ENCODE measurements at places on chromosomes 3 and 15. TPM values are rescaled to one million over a fixed set of nuclear protein-coding genes. Genes with fewer than 3 reads are reported as not detected.

GRCh38 chr3:142976621-142977398 lies 13.3 kb upstream of the PAQR9 start:
- no peak for DNase-seq

- no peak for DNase-seq
Measured at GRCh38 chr3:100613721-100614390, 4.5 kb downstream of the ADGRG7 start.

DNA sequence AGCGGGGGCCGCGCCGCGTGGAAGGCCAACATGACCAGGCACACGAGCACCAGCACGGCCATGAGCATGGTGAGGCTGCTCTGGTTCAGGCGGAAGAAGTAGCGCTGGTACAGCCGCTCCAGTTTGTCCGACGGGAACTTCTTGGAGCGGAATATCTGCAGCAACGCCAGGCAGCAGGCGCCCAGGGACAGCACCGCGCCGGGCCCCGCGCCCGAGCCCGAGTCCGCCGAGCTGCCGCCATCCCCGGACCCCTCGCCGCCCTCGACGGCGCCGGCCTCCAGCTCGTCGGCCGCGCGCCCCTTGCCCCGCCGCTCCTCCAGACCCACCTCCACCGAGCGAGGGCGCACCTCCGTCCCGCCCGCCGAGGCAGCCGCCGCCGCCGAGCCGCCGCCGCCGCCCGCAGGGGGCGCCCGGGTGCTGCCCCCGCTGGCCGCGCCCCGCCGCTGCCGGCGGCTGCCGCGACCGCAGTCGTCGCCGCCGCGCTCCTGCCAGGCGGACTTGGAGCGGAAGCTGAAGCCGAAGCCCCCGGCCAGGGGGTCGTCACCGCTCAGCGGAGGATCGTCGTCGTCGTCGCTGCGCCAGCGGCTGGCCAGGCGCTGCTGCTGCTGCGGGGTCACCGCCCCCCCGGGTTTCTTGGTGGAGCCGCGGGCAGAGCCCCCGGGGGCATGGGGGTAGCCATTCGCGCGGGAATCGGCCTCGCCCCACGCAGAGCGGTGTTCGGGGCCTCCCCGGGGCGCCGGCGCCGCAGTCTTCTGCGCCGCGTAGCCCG lies 957 bp downstream of the ADCY5 start:
- no peak for DNase-seq

DNA sequence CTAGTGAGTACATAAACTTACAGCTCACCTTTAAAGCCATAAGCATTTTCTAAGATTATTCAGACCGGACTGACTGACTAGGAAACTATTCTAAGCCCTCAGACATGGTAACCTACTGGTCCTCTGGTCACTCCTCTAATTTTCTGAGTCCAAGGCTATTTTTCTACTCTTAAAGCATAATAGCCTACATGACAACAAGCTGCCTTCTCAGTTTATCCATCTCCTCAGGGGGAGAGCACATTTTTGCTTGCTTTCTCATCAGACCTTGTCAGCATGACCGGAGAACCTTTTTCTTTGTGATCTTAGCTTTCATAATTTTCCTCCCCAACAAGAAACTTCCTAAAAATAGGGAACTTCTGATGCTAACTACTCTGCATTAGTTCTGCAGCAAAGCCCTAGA lies 38.4 kb downstream of the UBP1 start:
- DNase-seq = no peak

Gene RUBCN
- total RNA-seq = 55.5 TPM

GRCh38 chr3:4320096-4320911 lies 17.1 kb downstream of the SETMAR start:
- DNase-seq = no peak

DNA sequence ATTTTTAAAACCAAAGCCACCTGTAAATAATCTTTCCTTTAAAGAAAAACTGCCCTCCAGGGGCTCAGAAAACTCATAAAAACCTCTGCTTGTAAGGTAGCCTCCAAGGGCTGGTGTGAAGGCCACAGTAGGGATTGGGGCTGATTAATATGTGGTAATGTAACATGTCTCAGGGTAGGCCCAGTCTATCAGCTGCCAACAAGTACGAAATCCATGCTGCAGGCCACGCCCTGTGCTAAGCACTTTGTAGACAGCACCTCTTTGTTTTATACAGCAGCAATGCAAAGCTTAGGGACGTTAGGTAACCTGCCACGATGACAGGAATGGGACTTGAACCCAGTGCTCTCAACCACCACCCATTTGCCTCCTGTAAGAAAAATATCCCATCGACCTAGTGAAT lies 65.6 kb upstream of the PRICKLE2 start:
- DNase-seq = no peak

DNA sequence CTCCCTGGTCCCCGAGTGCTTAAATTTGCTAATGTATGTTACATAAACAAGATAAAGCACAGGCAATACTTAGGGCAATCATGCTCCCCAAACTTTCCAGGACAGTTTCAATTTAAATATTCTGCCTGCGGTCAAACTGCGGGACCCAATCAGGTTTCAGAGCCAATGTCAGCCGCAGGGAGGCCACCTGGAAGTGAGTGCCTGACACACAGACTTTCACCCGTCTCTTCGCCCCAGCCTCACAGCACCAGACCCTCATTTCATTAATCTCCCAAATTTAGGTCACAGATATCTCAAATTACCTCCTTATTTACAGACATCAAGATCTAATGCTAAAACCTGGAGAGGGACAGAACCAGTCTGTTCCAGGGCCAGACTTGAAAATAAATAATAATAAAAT lies 107.2 kb upstream of the ALDH1A3 start:
- DNase-seq = no peak

GRCh38 chr3:11260460-11260859 lies 11.7 kb upstream of the ATG7 start:
- no peak for DNase-seq

Gene LMOD3
- not detected for total RNA-seq

Gene C3orf20
- 0.16 TPM for total RNA-seq

Gene GCHFR
- 25.9 TPM for total RNA-seq

DNA sequence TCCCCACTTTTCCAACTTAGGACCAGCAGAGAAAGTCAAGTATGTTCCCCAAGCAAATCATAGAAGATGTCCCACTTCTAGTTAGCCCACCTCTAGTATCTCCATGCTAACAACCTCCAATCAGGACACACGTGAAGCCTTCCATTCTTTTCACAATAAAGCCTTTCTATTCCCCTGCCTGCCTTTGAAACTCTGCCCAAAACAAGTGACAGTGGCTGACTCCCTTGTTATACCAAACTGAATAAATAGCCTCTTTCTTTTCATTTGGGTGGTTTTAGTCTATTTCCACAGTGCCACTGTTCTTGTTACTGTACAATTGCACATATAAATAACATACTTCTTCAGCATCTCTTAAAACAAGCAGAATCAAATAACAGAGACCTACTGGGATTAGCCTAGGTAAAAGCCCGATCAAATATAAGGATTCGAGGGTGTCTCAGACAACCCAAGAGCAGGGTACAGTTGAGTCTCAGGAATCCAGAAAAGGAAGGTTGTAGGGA lies 118.0 kb upstream of the NPHP3 start:
- DNase-seq = no peak

DNA sequence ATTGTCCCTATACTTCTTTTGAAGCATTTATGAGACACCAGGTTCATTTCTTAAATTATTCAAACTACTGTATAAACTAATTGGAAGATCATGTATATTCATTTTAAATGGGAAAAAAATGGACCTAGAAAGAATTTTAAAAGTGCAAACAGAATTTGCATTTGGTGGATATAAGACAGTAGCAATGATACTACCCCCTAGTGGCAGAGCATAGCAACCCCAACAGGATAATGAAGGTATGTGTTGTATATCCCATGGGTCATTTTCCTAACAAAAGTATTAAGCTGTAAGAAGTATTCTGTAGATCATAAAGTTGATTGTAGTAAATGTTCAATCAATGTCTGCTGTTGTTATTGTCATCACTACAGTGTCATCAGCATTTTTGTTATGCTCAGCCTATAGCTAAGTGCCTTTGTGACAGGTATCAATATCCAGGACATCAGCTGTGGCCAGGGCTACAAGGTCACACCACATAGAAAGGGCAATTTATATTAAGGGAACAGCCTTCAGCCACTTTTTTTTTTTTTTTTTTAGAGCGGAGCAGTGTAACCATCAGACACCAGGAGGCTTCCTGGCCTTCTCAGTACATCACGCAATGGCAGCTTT lies 175.8 kb downstream of the FOXB1 start:
- DNase-seq = peak; percentile 51

Gene EMC7
- total RNA-seq = 66.2 TPM

Measured in activated CD8-positive, alpha-beta memory T cell treated with anti-CD3 and anti-CD28 coated beads, Interleukin-2, amount 10 ng/mL, durations not matched to agents 7 days and 5 days (primary cell).